ENCODE measurements at places on chromosomes 12 and 14. TPM values are rescaled to one million over a fixed set of nuclear protein-coding genes. Genes with fewer than 3 reads are reported as not detected.

The CORO1C gene
- total RNA-seq, result 206 TPM

The KRT2 gene
- not detected for total RNA-seq

The HVCN1 gene
- 1.4 TPM for total RNA-seq

The PAX9 gene
- total RNA-seq, result 3.4 TPM

The BCL7A gene
- total RNA-seq, result 19.9 TPM

The DPY19L2 gene
- total RNA-seq, result 0.18 TPM

The GPR162 gene
- total RNA-seq, result 1.7 TPM

The RASSF9 gene
- total RNA-seq, result not detected

The PMCH gene
- total RNA-seq, result not detected

- DNase-seq, result no peak
Measured at GRCh38 chr14:89504091-89504490, 87.1 kb upstream of the FOXN3 start.

GRCh38 chr12:77685112-77685511 lies 145.6 kb upstream of the NAV3 start:
- DNase-seq, result peak; percentile 1

DNA sequence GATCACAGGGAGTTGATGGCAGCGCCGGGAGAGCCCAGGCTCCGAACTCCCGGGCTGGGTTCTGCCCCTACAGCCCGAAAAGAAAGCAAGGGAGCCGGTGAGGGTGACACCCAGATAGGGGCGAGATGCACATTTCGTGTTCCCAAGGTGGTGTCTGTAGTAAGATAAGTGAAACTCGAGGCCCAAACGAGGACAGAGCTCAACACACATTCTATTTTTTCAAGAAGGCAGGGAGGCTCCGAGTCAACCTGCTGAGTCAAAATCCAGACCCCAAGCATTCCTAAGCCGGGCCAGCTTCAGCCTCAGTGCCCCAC lies 24.2 kb upstream of the YY1 start:
- no peak for DNase-seq

- DNase-seq, result no peak
Measured at GRCh38 chr12:29376118-29376517, 4.9 kb downstream of the ERGIC2 start.

DNA sequence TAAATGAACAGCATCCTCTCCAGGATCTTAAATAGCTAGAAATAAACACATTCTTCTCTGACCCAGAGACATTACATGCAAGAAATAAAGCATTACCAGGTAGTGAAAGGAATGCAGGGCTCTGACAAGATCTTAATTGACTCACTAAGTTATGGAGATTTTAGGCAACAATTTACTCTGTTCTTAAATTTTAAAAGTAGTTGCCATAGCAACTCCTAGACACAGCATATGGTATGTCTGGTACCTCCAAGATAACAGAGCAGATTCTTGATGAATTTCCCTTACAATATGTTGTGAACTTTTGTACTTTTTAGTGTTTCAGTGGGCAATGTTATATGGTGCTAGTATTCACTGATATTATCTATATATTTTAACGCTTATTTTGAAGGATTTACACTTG lies 76.7 kb upstream of the G2E3 start:
- no peak for DNase-seq

GRCh38 chr14:93016275-93016845 lies 93.4 kb downstream of the CHGA start:
- no peak for DNase-seq

- no peak for DNase-seq
Measured at GRCh38 chr12:123910761-123911193, 61.9 kb downstream of the CCDC92 start.

DNA sequence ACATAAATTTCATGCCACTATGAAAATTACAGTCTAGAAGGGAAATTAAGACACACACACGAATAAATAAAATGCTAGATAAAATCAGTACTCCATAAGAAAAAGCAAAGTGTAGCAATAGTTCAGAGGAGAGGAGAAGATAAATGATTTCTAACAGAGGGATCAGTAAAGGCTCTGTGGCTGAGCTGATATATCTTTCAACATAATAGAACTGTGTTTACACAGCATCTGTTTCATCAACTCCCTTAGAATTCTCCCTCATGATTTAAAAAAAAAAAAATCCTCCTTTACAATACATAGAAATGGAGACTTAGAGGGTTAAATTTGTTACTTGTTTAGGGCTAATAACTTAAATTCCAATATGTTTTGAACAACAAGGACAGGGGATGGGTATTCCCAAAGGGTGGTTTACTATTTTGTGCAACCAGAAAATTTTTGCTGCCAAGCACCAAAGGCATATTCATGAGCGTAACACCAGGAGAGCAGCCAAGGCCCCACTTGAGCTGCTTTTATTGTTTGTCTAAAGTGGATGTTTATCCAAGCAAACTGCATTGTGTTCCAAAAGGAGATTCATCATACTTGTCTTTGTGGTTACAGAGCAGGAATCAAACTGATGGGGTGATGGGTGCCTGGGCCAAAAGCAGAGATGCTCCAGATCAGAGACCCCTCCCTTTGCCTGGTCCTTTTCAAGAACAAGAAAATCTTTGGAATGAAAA lies 162.7 kb downstream of the BMP4 start:
- DNase-seq, result no peak

GRCh38 chr14:22980672-22981089 lies 1.7 kb downstream of the AJUBA start:
- no peak for DNase-seq

DNA sequence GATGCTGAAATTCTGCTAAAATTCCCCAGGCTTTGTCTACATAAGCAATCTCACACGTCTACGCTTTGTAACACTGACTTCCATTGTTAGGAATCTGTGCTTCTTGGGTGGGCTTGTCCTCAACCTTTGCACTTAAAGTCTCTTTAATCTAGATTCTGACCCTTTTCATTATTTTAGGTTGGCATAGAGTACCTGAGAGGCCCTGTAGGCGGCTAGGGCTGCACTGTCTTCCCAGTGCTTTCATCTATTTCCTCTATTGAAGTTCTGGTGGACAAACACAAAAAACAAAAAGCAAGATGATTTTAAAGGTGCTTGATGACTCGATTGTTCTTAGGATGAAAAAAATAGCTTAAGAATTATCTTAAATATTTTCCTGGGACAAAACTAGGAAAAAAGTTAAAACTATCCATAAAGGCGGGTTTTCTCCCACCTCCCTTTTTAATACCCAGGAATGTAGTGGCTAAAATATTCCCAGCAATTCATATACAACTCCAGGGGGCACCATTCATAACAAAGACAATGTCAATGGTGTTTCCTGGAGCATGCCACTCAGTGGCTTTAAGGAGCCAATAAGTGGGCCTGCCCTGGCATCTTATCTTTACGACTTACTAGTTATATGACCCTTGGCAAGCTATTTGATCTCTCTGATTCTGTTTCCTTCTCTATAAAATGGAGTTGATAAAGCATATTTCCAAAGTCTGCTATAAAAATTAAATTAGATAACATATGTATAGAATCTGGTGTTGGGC lies 197.5 kb downstream of the STXBP6 start:
- no peak for DNase-seq

GRCh38 chr12:48413388-48413787 lies 59.0 kb upstream of the ANP32D start:
- no peak for DNase-seq

- no peak for DNase-seq
Measured at GRCh38 chr12:62684570-62685295, 218.1 kb downstream of the MON2 start.

GRCh38 chr14:63981569-63981968 lies 128.8 kb downstream of the SYNE2 start:
- no peak for DNase-seq

DNA sequence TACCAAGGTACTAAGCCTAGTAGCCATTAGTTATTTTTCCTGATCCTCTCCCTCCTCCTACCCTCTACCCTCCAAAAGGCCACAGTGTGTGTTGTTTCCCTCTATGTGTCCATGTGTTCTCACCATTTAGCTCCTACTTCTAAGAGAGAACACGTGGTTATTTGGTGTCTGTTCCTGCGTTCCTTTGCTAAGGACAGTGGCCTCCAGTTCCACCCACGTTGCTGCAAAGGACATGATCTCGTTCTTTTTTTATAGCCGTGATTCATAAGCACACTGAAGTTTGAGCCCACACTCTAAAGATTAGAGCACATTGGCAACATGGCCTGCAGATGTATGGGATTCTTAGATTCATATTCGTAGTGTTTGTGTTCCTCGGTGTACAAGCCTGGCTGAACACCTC lies 8.1 kb upstream of the STX2 start:
- DNase-seq, result no peak

GRCh38 chr14:103463149-103463548 lies 59.5 kb downstream of the CKB start:
- DNase-seq, result no peak

- DNase-seq, result no peak
Measured at GRCh38 chr14:53952533-53952932, 4.1 kb downstream of the BMP4 start.

DNA sequence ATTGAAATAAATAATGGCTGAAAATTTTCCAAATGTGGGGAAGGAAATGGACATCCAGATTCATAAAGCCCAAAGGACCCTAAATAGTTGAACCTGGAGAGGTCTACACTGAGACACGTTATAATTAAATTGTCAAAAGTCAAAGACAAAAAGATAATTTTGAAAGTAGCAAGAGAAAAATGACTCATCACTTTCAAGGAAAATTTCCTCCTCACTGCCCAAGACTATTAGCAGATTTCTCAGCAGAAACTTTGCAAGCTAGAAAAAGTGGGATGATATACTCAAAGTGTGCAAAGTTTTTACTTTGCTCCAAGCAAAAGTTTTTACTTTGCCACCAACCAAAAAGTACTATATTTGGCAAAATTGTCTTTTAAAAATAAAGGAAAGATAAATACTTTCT lies 15.9 kb upstream of the KRT83 start:
- DNase-seq, result no peak

GRCh38 chr12:89525305-89525823 lies 483 bp downstream of the POC1B start:
- DNase-seq, result peak; percentile 45

DNA sequence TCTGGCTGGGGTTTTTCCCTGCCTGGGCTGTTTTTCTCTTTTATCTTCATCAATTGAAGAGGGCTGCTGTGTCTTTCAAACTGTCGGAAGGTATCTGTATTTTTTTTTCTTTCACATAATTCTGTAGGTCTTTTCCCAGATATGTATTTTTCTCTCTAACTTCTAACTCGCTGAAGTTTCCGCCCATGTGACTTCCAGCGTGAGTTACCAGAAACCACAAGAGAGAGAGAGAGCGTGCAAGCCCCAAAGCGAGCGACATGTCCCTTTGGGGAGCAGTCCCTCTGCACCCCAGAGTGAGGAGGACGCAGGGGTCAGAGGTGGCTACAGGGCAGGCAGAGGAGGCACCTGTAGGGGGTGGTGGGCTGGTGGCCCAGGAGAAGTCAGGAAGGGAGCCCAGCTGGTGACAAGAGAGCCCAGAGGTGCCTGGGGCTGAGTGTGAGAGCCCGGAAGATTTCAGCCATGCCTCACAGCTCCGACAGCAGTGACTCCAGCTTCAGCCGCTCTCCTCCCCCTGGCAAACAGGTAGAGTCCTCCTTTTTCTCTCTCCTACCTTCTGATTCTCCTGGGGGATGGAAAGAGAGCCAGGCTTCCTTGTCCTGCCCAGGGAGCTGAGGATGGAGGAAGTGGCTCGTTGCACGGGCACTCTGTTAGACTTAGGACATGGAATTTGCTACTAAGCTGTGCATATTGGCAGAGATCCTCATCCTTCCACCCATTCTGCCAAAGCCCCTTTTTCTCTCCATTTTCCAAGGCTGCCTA lies at the start of gene BATF:
Gene BATF (plus strand): TSS at position 246 of the 759 bp plus-strand sequence. CDS start 214 bp downstream, at position 460.
- no peak for DNase-seq

- no peak for DNase-seq
Measured at GRCh38 chr14:104680806-104681688, 8.4 kb upstream of the INF2 start.

DNA sequence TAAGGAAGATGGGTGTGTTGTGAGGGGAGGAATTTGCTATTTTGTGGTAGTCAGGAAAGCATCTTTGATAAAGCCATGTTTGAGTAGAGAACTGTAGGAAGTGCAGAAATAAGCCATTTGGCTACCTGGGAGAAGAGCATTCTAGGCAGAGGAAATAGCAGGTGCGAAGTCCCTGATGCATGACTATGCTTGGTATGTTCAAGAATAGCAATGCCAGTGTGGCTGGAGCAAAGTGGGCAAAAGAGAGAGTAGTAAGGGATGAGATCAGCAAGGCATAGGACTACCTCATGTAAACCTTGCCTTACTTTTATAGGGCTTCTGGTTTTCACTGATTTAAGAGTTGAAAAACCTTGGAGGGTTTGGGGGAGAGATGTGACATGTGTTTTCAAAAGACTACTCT lies 365.5 kb upstream of the GARIN6 start:
- DNase-seq, result no peak

DNA sequence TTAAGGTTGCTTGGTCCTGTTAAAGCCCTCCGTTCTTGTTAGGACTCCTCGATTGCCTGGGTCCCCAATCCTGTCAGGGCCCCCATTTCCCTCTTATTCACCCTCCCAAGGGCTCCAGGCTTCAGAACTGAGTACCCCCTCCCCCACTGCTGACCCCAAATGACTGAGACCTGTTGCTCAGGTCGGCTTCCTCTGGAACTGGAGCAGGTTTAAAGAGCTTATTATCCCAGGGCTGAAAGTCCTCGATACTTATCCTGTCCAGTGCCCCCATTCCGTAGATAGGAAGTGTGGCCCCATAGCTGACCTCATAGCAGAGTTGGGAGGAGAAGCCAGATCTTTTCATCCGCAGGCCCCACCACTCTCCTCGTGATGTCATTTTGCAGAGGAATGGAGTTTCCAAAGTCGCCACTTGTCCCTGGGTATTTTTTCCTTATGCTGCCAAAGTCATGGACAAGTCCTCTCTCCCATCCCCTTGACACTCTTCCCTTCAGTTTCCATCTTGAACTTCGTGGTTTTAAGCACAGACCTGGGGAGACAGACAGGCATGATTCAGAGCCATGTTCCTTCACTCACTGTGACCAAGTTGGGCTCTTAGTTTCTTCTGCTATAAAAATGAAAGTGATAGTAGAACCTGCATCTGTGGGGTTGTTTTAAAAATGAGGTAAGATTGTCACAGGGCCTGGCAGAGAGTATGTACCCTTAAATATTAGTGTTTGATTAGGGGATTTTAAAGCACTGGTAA lies 1.2 kb downstream of the USP30 start:
- peak; percentile 29 for DNase-seq

DNA sequence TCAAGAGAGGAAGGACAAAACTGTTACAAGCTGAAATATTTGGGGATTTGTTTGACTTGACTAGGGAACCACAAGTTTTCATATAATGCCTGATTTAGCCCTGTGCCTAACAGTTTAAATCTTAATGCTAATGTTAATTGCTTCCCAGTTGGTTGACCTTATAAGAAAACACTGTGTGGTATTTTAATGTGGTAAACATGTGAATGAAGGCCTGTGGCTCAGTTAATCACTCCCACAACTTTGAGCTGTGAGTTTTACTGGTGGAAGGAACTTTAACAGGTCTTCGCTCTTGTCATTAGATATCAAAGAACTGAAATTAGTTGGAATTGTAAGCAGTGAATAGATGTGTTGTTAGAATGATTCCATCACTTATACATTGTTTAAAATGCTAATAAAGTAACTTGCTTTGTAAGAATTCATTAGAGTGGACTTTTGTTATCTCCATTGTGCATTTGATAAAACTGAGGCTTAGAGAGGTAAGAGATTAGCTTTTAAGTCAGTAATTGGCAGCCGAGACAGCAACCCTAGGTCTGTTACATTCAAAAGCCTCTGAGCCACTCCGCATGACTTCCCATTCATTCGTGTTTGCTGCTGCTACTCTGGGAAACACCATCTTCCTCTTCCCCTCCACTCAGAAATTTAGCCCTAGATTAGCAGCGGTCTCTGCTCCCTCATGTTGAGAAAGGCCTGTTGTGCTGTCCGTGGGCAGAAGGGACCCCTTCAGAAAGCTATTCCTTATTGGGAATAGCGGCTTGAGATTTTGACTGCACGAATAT lies 1.0 kb upstream of the TBK1 start:
- DNase-seq, result no peak

GRCh38 chr14:52422650-52423356 lies 108.7 kb downstream of the PTGER2 start:
- no peak for DNase-seq

Measured in K562 (cell line).